ENCODE measurements at places on chromosomes 7 and 10.
A peak's percentile ranks its signal among the peaks of the same experiment; 100 is the strongest.

DNA sequence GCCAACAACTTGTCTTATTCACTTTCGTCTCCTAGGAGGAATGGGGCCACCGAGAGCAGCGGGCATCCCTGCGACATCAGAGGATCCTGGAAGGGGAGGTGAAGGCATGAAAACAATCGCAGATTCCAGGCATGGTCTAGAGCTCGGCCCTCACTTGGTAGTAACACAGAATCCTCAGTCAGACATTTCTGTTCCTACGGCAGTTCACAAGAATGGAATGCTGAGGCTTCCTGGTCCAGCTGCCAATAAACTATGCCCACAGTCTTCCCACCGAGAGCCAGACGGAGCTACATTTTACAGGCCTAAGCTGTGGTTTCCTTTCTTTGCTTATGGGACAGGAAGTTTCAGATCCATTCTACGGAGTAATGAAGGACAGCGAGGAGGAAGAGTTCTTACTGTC, 75.8 kb downstream of the OR13A1 start:
- DNase-seq = no peak

- DNase-seq = no peak
These were observed 546.6 kb downstream of the INHBA start for GRCh38 chr7:41156268-41156667.

DNA sequence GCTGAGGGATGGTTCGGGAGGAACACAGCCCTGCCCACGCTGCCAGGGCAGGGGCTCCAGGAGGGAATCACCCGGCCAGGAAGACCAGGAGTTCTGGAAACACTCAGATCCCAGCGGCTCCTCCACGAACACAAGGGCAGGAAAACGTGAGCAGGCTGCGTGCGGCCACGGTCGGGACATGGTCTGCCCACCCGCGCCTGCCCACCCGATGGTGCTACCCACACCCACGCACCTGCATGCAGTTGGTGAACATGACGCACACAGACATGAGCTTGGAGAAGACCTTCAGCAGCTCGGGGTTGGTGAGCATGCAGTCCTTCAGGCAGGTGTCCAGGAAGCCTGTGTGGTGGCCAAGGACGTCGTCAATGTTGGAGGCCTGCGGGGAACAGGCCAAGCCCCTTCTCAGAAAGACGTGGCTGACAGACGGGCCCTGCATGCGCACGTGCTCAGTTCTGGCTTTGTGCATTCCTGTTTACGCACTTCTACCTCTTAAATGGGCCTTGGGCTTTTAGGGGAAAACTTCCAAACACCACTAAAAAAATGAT, 6.2 kb upstream of the ADAM8 start:
- no peak for DNase-seq

GRCh38 chr10:33965795-33966581, 631.5 kb upstream of the NRP1 start:
- DNase-seq = no peak

GRCh38 chr7:114086914-114087652, 168.3 kb upstream of the PPP1R3A start:
- DNase-seq = peak; percentile 76

DNA sequence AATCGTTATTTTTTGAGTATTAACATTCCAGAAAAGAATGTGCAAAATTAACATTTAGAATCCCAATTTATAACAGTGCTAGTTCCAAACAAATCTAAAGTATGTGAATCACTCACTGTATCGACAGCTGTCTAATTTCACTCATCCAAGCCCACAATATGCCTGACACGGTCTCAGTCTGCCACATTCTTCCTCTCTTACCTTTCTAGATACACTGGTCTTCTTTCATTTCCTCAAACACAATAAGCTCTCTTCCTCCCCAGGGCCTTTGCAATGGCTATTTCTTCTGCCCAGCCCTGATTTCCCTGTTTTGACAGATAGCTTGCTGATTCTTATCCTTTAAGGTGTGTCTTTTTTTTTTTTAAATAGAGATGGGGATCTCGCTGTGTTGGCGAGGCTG, 48.8 kb downstream of the UBE2H start:
- DNase-seq = no peak

GRCh38 chr10:50387007-50387731, 135.9 kb upstream of the ASAH2 start:
- no peak for DNase-seq

DNA sequence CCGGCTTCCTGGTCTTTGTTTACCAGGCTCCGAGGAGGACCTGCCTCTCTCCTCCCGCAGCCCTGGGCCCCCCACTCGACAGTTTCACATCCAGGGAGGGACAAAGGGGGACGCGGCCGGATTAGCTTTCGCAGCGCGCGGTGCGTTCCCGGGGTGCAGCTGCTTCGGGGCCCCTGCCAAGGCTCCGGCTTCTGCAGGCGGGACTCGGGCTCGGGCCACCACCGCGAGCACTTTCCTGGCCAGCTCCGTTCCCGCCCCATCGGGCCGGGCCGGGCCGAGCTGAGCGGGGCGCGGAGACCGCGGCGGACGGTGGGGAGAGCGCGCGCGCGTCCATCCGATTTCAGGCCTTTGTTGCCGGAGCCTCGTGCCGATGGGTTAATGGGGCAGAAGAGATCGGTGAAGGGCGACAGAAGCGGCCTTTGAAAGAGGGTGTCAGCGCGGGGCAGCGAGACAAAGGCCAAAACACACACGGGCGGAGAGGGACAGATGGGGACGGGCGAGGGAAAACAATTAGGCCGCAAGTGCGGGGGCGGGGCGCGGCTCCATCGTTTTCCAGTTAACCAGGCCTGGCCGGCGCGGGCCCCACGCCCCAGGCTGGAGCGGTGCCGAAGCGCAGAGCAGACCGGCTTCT, 8.5 kb upstream of the UNCX start:
- peak; percentile 94 for DNase-seq

GRCh38 chr7:50743893-50744292, 38.8 kb downstream of the GRB10 start:
- DNase-seq = no peak

GRCh38 chr10:95741807-95742467, 14.0 kb upstream of the ENTPD1 start:
- DNase-seq = no peak

- DNase-seq = no peak
These were observed 85.4 kb downstream of the CCNY start for GRCh38 chr10:35421553-35422178.

- DNase-seq = no peak
These were observed 10.1 kb downstream of the LRRC18 start for GRCh38 chr10:48929413-48929990.

GRCh38 chr7:121269798-121270197, 59.0 kb upstream of the WNT16 start:
- no peak for DNase-seq

- no peak for DNase-seq
These were observed 38.1 kb downstream of the IKZF1 start for GRCh38 chr7:50342616-50343114.

GRCh38 chr7:116955801-116956476, 2.6 kb downstream of the ST7 start:
- DNase-seq = no peak

- no peak for DNase-seq
These were observed 2.7 kb downstream of the TRUB1 start for GRCh38 chr10:114940735-114941134.

GRCh38 chr7:40978047-40978446, 724.8 kb downstream of the INHBA start:
- DNase-seq = no peak

DNA sequence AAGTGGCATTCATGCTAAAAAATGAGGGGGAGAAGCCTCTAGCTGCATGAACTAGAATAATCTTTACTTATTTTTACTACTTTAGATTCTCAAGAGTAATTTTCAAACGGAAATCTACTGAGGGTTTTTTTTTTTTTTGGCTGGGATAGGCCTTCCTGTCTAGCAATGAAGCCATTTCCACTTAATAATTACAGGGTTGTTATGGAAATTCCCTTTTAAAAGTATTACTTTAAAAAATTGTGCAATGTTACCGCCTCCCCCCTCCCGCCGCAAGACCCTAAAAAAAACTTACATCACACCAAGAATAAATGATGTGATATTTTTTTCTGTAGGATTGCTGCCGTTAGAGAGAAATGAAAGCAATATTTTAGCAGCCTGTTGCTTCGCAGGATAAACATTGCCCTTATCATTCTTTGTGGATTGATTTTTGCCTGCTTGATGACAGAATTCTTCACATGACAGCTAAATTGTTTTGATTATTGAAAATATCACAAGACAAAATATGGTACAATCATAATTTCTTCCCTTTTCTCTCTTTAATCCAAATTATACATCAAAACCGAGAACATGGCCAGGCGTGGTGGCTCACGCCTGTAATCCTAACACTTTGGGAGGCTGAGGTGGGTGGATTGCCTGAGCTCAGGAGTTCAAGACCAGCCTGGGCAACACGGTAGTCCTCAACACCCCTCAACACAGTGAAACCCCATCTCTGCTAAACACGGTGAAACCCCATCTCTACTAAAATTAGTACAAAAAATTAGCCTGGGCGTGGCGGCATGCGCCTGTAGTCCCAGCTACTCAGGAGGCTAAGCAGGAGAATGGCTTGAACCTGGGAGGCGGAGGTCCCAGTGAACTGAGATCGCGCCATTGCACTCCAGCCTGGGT, 32.8 kb downstream of the ARL4A start:
- no peak for DNase-seq

- DNase-seq = no peak
These were observed 32.8 kb downstream of the TSPAN14 start for GRCh38 chr10:80486785-80487420.

- DNase-seq = no peak
These were observed 80.9 kb downstream of the WDFY4 start for GRCh38 chr10:48765527-48765926.

- no peak for DNase-seq
These were observed 279.8 kb upstream of the FZD8 start for GRCh38 chr10:35921866-35922350.

DNA sequence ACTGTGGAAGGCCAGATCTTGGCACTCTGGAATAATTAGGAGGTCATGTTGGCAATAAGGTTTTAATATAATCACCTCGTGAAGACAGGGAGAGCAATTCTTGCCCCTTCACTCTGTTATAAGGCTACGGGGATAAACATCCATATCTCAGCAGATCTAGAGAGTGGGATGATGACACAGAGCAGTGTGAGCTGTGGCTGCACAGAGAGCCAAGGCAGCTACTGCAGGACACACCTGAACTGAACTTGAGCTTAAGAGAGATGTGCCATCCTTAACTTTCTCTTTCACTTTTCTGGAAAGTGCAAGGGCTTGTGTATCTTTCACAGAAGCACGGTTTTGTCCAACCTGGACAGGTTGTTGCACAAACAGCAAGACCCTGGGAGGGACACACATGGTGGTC, 174.7 kb downstream of the GATA3 start:
- DNase-seq = no peak

DNA sequence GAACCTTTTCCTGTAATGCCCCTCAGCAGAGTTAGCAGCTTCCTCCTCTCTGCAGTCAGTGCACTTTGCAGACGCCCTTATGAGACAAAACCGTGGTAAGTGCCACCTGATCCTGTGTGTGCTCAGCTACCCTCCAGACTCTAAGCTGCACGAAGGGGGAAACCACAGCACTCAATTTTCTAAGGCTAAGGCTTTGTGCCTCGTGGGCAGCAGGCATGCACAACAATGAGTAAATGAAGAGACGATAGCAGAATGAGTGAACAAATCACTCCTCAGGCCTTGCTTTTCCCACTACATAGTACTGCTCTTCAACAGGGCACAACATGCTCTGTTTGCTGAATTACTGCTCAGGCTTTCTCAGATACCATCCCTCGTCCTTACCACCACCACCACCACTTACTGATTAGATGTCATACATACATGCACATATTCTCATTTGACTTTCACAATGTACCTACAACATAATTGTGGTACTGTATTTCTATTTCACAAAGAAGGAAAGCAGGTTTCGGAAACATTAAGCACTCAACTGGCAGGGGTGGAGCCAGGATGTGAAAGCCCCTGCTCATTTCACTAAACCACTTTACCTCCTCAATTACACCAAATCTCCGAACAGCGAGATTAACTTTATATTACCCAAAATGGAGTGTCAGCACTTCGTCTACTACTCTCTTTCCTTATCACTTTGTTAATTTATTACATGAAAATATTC, 85.4 kb downstream of the ICA1 start:
- no peak for DNase-seq

DNA sequence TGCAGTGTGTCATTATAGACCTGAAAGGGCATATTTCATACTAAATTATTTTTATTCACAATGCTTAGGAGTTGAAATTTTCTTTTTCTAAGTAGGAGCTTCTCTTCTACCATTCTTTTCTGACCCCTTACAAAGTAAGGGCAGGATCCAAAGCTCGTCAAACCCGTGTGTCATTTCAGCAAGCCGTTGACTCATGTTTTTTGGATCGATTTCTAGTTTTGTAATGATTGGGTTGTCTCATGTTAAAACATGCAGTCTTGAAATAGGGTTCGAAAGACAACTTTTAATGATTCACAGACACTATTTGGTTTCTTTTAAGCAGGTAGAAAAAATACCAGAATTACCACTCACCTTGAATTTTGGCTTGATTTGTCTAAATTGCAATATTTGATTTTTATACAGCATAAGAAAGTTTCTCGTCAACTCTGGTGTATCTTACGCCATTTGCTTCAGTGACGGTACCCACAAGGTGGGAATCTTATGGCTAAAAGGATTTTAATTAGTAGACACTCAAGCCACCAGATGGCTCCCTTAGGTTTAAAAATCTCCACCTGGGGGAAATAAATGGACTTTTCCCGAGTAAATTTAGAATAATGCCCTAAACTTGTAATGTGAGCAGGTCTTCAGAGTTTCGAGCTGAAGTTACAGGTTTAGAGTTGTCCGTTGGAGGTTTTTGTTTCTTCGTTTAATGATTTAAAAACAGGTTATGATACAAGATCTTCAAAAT, 283.4 kb downstream of the CCDC3 start:
- no peak for DNase-seq

GRCh38 chr10:79159141-79159651, 90.4 kb downstream of the ZMIZ1 start:
- peak; percentile 69 for DNase-seq

DNA sequence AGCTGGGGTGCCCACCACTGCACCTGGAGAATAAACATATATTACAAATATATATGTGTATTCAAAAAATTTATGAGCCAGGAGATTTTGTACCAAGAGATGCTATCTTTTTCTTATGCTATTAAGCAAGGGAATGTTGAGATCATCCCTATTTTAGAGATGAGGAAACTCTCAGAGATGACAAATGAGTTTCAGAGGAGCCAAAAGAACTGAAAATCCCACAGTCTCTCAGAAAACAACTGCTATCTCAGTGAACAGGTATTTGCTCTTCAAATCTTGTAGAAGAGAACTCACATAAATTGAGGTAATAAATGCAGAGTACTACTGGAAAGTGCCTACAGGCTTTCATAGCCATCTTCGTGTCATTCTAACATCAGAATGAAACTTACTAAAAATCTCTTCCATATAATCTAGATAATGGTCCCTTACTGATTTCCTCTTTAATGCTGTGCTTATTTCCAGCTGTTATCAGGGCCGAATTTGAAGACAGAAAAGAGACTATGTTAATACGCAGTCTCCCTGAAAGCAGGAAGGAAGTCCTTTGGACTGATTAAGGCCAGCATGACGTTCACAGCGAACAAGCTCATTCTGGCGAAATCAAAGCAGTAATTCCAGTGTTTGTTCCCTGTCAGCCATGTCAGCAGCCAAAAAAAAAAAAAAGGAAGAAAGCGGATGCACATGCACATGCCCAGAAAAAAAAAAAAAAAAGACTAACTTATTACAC, 29.4 kb upstream of the ANAPC16 start:
- no peak for DNase-seq

- DNase-seq = no peak
These were observed 27.3 kb downstream of the RALA start for GRCh38 chr7:39650676-39651075.

Data from retina (tissue), 1 donor.